ENCODE measurements at places on chromosomes 11 and 22. TPM values are rescaled to one million over a fixed set of nuclear protein-coding genes. Genes with fewer than 3 reads are reported as not detected.

LRRC32 gene
- 2.3 TPM for total RNA-seq

NNMT gene
- total RNA-seq: 292 TPM

PTPRCAP gene
- 1.9 TPM for total RNA-seq

PELI3 gene
- 10.0 TPM for total RNA-seq

MMP13 gene
- total RNA-seq: 0.13 TPM

LARGE1 gene
- 4.6 TPM for total RNA-seq

SLC5A1 gene
- not detected for total RNA-seq

BDNF gene
- 15.6 TPM for total RNA-seq

OR10A2 gene
- total RNA-seq: not detected

KRTAP5-1 gene
- total RNA-seq: not detected

ZNHIT2 gene
- total RNA-seq: 22.7 TPM

SULT4A1 gene
- not detected for total RNA-seq

BTBD18 gene
- total RNA-seq: not detected

NTM gene
- 61.4 TPM for total RNA-seq
